ENCODE measurements at places on chromosomes 1 and 21.
A peak's percentile ranks its signal among the peaks of the same experiment; 100 is the strongest.

GRCh38 chr1:245996811-245997210 is 510.3 kb downstream of the SMYD3 start:
- DNase-seq, result no peak

GRCh38 chr1:245987997-245988392 is 519.1 kb downstream of the SMYD3 start:
- DNase-seq, result no peak

- no peak for DNase-seq
These were observed 180.8 kb upstream of the CACYBP start for GRCh38 chr1:174818951-174819350.

GRCh38 chr1:247487057-247487456 is 29.2 kb upstream of the OR2B11 start:
- peak; percentile 27 for DNase-seq

- peak; percentile 7 for DNase-seq
These were observed 140.7 kb upstream of the FAM78B start for GRCh38 chr1:166307261-166308188.

- no peak for DNase-seq
These were observed 14.1 kb upstream of the ZNF436 start for GRCh38 chr1:23383577-23384311.

GRCh38 chr21:38661197-38661871 is 144.4 kb upstream of the ETS2 start:
- DNase-seq, result peak; percentile 16

DNA sequence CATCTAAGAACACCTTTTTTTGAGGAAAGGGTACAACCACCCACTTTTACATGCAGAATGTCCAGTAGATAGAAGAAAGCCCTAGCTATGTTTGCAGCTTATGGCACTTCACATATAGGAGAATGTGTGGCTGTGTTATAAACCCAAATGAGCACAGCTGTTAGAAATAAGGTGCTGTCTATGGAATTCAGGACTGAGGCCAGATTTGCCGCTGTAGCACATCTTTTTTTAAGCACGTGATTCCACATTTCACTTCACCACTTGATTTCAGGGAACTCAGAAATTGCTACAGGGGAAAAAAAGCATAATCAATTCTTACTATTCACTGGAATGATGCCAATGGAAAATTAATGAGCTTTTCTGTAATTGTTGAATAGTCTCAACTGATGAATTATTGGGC is 147.2 kb upstream of the ADAMTS5 start:
- DNase-seq, result no peak

DNA sequence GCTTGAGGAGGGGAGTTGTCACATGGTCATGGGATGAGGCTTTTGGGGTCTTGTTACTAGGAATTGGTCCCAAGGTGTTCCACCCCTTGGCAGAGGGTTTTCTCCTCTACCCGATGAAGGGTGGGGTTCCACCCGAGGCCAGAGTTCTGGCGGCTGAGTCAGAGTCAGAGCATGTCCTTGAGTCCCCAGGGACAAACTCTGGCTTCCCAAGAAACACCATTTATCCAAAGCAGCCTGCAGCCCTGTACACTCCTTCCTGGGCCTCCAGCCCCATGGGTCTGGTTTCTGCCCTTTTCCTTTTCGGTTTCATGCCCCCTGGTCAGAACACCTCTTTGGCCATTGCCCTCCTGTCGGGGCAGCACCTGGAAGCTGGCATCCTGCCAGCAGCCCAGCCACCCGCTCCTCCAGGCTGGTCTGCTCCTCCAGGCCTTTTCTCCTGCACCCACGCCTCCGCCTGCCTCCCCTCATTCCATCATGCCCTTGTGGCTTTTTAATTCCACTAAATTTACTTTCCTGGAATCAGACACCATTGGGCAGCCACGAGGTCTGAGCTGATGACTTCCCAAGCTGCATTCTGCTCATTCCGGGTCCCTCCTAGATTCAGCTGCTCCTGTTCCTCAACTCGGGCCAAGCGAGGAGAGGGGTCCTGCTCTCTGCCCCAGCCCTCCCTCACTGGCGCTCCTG is 301.7 kb upstream of the VAMP3 start:
- DNase-seq, result no peak

DNA sequence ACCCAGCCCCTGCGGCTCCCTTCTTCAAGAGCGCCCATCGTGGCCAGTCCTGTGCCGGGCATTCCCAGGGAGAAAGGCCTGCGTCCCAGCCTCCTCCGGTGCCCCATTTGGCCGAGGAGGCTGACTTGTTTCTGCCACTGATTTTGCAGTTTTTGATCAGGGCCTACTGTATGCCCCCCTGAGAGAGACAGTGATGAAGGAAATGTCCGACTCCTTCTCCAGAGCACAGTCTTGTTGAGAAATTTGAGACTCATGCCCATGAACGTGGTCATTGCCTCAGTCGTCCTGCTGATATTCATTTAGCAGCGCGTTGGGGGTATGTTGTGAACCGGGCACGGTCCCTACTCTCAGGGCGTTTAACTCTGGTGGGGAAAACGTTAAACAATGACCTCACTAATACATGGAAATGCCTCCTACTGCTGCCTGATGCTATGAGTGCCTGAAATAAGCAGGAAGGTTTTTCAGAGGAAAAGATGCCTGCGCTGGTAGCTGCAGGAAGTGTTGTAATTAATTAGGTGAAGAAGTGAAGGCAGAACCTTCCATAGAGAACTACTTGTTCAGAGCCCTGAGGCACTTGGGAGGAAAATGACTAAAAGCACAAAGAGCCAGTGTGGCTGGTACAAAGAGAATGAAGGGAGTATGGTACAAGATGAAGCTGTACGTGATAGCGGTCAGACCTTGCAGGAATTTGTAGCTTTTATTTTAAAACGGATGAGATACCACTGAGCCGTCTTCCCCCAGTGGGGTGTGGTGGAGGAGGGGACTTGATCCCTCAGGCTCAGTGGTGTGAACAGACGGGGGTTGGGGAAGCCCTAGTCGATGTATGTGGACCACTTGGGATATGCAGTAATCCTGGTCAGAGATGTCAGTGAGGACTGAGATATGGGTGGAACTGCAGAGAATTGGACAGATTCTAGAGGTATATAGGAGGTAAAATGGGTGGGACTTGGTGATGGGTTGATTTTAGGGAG is 730 bp downstream of the ZCCHC17 start:
- DNase-seq, result no peak

DNA sequence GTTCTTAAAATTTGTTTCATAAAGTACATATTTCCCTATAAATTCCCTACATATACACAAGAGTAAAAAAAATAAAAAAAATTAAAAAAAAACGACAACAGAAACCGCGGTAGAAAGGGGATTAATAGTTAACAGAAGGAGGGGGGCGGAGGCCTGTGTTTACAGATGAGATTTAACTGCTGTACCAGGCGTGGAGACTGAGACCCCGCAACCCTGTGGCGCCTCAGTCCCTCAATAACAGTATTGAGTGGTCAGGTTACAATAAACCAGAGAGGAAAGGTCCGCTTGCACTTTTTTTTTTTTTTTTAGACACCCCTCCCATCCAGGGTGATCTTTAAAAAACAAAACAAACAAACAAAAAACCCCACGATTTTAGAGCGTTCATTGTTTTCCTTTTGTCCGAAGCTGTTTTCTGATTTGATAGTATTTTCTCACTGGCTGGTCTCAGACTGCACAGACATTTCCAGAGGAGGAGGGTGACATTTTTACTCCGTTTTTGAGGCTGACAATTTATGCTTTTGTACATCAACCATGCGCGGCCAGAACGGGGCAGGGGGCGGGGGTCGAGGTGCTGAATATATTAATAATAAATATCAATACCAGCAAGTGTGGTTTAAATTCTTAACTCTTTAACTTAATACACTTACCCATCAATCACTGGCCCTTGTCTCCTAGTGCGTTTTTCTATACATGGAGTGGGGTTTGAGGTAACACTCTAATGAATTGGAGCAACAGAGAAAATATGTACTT is 1223.9 kb downstream of the BRINP3 start:
- DNase-seq, result no peak

- DNase-seq, result no peak
These were observed 2.2 kb downstream of the SPATA6 start for GRCh38 chr1:48469616-48470480.

DNA sequence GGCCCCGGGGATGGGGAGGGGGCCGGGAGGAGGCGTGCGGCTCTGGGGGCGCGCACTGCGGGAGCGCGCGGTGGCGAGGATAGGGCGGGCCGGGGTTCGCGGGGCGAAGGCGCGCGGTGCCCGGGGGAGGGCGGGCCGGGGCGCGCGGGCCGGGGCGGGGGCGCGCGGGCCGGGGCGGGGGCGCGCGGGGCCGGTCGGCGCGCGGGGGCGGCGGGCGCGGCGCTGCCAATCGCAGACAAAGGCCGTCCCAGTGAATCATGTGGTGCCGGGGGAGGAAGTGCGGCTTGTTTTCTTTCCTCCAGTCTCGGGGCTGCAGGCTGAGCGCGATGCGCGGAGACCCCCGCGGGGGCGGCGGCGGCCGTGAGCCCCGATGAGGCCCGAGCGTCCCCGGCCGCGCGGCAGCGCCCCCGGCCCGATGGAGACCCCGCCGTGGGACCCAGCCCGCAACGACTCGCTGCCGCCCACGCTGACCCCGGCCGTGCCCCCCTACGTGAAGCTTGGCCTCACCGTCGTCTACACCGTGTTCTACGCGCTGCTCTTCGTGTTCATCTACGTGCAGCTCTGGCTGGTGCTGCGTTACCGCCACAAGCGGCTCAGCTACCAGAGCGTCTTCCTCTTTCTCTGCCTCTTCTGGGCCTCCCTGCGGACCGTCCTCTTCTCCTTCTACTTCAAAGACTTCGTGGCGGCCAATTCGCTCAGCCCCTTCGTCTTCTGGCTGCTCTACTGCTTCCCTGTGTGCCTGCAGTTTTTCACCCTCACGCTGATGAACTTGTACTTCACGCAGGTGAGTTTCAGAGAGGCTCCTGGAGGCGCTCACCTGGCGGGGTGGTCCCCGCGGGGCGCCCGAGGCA is at the start of gene GPR137B:
GPR137B (plus strand) TSS at position 287 of the 851 bp plus-strand sequence; CDS start at position 371, 84 bp downstream.
- DNase-seq, result peak; percentile 58

DNA sequence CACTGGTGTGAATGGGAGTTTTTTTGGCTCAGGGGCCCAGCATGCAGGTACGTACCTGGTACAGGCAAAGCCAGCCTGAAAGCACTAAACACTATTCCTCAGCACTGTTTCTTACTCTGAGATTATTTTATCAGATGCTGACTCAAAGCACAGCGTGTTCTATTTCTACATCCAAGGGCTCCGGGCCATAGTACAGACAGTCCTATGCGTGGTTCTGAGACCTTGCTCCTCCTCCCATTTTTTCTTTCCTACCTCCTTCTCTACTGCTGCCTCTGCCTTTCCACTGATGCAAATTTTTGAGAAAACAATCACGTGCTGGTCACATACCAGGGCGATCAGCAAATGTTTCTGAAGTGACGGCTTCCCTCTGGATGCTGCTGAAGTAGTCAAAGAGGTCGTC is 36.3 kb downstream of the PDPN start:
- DNase-seq, result no peak

DNA sequence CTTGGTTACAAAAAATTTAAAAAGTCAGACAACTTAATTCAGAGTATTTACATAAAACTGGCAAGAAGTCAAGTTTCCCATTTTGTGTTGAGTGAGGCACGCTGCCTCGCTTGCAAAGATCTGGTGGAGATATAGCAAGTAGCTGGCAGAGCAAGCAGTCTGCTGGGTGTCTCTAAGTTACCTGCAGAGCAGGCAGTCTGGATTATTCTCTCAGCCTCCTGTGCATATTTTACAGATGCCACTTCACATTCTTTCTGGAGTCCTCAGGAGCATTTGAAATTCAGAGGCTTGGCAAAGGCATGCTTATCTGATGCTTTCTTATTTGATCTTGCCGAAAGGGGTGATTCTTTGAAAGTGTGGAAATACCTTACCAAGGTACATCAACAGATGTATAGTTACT is 640.4 kb upstream of the ADGRL4 start:
- DNase-seq, result no peak

- no peak for DNase-seq
These were observed 6.1 kb downstream of the SLC25A44 start for GRCh38 chr1:156200044-156200443.

GRCh38 chr1:245690156-245690690 is 535.4 kb downstream of the KIF26B start:
- DNase-seq, result no peak

GRCh38 chr1:2382621-2383361 is 8.6 kb downstream of the MORN1 start:
- peak; percentile 74 for DNase-seq

- no peak for DNase-seq
These were observed 70.3 kb downstream of the GALNT2 start for GRCh38 chr1:230137337-230137815.

- DNase-seq, result no peak
These were observed 653.9 kb downstream of the LTN1 start for GRCh38 chr21:28338701-28339305.

- DNase-seq, result peak; percentile 48
These were observed 104.1 kb upstream of the TMPRSS2 start for GRCh38 chr21:41611966-41612606.
